Bronchus fibroblast of lung (primary cell): ENCODE measurements at places on chromosomes 3 and 15. TPM values are rescaled to one million over a fixed set of nuclear protein-coding genes. Genes with fewer than 3 reads are reported as not detected.

The SAMD7 gene
- not detected in 2 replicates for total RNA-seq

The GOLGA6L4 gene
- 0.59 and 0.84 TPM in 2 replicates for total RNA-seq

The FBXO40 gene
- total RNA-seq = not detected in 2 replicates

The ARHGEF3 gene
- total RNA-seq = 1.7 and 2.1 TPM in 2 replicates

The GOLGA6B gene
- total RNA-seq = not detected in 2 replicates

The MNS1 gene
- total RNA-seq = 1.8 and 3.4 TPM in 2 replicates

The ARHGAP11A gene
- 23.3 and 32.6 TPM in 2 replicates for total RNA-seq

The CSPG4 gene
- 72.4 and 79.4 TPM in 2 replicates for total RNA-seq

The CLDN11 gene
- 267 and 272 TPM in 2 replicates for total RNA-seq
